Naive thymus-derived CD4-positive, alpha-beta T cell (primary cell): ENCODE measurements at places on chromosomes 7 and 10. TPM values are rescaled to one million over a fixed set of nuclear protein-coding genes. Genes with fewer than 3 reads are reported as not detected.

Gene KLF14
- not detected for polyA plus RNA-seq

- no peak for DNase-seq
Measured at GRCh38 chr7:85927226-85927625, 716.5 kb upstream of the GRM3 start.

DNA sequence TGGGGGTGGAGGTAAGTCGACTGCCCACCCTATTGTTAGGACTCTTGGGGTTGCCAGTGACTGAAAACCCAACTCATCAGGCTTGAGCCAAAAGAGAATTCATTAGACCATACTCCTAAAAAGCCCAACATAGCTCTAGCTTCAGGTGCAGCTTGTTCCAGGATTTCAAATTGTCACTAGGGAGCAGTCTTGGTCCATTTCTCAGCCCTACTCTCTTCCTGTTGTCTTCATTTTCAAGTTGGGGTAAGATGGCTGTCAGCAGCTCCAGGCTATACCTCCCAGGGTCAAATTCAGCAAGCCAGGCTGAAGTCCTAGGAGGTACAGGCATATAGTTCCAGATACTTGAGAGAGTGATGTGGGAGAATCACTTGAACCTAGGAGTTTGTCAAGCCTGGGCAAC, 14.9 kb upstream of the COL13A1 start:
- DNase-seq: no peak

GRCh38 chr7:153072806-153073205, 313.3 kb downstream of the ACTR3B start:
- no peak for DNase-seq

- DNase-seq: no peak
Measured at GRCh38 chr10:3140280-3140679, 32.3 kb downstream of the PITRM1 start.

DNA sequence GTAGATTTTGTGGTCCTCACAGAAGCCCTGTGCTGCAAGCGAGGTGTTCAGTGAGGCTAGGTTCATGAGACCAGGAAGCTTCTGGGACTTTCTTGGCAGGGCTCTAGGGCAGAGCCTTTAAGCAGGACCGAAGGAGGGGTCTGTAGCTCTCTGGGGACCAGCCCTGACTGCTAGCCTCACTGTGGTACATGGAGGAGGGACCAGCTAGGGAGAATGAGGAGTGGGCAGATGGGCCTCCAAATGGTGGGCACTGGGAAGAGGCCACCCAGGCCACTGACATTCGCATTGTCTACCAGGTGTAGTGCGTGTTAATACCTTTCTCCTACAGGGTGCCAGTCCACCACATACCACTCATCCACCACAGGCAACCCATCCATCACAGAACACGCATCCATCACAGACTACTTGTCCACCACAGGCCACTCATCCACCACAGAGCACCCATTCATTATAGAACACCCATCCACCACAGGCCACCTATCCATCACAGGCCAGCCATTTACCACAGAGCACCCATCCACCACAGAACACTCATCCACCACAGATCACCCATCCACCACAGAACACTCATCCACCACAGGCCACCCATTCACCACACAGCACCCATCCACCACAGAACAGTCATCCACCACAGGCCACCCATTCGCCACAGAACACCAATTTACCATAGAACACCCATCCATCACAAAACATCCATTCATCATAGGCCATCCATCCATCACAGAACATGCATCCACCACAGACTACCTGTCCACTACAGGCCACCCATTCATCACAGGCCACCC, 31.6 kb upstream of the ZNF488 start:
- DNase-seq: no peak

Gene C10orf95
- polyA plus RNA-seq: 0.32 TPM

DNA sequence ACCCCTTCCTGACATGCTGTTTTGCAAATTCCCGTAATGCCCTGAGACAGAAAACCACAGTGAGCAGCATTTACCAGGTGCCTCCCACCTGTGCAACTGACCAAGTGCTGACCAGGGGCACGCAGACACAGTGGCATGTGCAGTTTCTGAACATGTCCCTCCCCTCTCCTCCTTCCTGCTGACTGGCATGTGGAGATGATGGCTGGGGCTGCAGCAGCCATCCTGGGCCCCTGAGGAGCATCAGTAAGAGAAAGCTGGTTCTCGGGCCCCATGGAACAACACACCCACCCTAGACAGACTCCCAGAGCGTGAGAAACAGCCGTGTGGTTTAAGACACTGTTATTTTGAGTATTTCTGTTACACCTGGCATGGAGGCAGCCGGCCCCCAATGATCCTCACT, 66.2 kb upstream of the PDGFA start:
- DNase-seq: no peak

DNA sequence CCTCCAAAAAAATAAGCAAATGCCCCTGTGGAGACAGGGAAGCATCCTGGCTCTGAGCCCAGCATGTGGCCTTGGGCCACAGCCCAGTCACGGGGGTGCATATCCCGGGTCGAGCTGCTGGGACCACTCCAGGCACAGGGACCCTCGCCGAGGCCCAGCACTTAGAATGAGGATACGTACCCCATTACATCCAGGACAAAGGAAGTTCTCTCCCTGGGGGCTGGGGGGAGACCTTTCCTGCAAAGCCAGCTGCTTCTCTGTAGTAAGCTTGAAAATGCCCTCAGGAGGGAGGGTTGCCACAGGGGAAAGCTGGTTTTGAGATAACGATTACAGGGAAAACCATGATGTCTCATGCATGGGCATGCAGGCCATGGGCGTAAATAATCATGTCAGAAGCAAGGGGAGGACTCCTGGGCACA, 75.5 kb downstream of the HIPK2 start:
- DNase-seq: no peak
